ENCODE measurements at places on chromosomes 4 and X.
A peak's percentile ranks its signal among the peaks of the same experiment; 100 is the strongest.

- DNase-seq: peak; percentile 90
Observed at GRCh38 chrX:72123471-72124185, 8.1 kb downstream of the RTL5 start.

GRCh38 chr4:61541459-61541858 is 341.3 kb downstream of the ADGRL3 start:
- DNase-seq: no peak

GRCh38 chr4:102867278-102868152 is 1.3 kb upstream of the CISD2 start:
- DNase-seq: peak; percentile 42

- DNase-seq: no peak
Observed at GRCh38 chr4:120403296-120403695, 336.6 kb upstream of the MAD2L1 start.

DNA sequence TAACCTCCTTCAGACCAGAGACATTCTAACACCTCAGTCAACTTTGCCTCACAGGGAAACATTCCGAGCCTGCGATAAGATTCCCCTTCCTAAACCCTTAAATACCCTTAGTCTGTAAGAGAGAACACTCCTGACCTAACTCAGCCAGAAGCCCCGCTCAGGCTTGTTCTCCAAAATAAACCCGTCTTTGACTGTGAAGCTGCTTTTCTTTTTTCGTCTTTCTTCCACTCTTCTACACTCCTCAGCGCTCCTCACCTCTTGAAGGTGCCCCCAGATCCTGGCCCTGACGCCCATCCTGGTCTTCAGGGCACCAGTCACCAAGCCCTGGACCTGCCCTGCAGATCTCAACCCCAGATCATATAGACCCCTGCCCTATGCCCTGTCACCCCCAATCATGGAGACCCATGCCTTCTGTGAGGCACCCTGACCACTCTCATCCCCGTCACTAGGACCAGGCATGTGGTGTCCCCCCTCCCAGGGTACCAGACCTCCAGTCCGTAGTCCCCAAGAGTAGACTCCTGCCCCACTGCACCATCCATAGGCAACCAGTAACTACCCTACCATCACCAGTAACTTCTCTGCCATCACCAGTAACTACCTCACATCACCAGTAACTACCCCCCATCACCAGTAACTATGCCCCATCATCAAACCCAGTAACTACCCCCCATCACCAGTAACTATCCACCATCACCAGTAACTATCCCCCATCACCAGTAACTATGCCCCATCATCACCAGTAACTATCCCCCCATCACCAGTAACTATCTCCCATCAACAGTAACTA is 3.5 kb downstream of the ASMTL start:
- DNase-seq: no peak

GRCh38 chr4:186733778-186734177 is 10.1 kb upstream of the FAT1 start:
- no peak for DNase-seq

- no peak for DNase-seq
Observed at GRCh38 chr4:22496165-22496813, 19.6 kb downstream of the ADGRA3 start.

DNA sequence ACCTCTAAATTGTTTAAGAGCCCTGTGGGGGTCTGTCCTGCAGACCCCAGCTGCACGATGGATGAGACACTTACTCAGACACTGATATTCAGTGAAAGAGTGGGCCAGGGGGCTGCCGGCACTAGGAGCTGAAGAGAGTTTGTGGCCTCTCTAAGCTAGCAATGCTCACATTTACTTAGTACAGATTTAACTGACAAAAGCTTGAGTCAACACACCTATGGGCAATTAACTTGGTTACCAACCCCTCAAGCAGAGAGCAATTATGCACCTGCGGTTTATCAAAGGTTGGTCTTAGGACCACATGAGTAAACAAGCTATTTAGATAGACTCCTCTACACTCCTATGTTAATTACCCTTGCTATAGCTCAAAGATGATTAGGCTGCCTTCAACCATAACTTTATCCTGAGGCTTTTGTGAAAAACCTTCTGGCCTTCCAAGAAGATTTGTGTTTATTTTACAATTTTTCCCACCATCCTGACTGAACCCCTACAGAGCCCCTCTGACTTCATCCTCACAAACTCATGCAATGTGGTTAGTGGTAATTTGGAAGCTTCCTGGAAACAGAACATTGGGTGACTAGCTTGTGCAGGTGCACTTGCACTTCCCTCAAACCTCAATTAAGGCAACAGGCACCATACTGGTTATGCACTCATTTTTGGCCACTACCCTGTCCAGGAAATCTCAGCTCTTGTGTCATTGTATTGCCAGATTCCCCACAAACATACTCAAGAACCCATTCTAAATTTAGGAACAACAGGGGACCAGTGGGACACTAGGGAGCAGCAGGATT is 234.4 kb upstream of the ITM2A start:
- DNase-seq: no peak

DNA sequence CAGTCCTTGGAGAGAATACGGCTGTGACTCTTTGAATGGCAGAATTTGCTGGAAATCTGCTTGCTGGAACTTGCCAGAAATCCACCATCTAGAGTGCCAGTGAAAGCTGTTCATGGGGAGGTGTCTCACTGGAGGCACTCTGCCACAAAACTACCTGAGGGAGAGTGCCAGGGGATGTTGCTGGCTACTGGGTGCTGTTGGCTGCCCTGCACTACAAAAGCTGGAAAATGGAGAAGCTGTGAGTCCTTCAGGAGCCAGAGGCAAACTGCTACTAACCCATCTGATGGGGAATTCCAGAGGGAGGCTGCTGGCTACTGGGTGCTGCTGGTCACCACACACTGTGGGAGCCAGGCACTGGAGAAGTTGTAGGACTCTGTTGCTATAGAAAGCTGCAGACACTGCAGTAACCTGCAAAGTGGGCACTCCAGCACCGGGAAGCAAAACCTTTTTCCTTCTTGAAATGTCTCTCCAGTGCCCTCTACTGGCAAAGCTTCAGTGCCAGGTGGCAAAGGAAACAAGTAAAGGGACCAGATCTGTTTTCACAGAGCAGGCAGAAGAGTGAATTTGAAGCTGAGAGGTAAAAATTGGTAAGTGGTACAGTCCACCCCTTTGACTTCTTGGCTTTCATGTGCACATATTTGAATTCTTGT is 47.8 kb upstream of the HSD17B10 start:
- peak; percentile 81 for DNase-seq

DNA sequence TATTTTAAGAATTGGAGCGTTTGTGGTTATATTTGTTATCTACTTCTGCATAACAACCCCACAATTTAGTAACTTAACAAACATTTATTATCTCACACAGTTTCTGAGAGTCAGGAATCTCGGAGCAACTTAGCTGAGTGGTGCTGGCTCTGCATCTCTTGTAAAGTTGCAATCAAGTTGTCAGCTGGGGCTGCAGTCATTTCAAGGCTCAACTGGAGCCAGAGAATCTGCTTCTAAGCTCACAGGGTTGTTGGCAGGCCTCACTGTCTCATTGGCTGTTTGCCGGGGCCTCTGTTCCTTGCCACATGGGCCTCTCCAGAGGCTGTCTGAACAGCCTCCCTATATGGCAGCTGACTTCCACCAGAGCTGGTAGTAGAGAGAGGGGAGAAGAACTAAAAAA is 281.2 kb upstream of the GNPDA2 start:
- no peak for DNase-seq

GRCh38 chrX:145923376-145923775 is 105.7 kb downstream of the SLITRK2 start:
- no peak for DNase-seq

DNA sequence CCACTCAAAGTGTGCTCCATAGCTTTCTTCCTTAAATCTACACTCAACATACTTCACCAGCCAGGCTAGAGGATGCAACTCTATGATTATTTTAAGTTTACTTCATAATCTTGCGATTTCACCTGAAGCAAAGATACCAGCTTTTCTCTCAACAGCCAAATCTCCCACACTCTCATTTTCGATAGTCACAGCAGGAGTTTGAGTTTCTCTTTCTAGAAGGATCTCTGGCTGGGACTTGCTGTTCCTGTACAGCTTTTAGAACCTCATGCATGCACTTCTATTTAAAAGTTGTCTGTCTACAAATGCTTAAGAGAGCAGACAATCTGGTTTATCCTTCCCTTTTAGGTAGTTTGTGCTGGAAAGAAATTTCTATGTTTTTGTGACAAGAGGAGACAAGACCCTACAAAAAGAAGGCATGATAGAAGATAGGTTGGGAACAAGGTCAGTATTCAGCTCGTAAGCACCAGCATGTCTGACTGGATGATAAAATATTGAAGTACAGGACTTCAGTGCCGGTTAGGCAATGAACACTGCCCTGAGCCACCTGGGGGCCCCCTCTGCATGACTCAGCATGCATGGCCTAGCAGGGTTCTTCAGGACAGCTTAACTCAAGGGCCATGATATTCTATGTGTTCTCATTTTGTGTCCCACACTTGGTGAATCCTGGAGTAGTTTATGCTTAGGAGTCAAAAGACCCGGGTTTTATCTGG is 65.6 kb downstream of the ATXN3L start:
- peak; percentile 11 for DNase-seq

DNA sequence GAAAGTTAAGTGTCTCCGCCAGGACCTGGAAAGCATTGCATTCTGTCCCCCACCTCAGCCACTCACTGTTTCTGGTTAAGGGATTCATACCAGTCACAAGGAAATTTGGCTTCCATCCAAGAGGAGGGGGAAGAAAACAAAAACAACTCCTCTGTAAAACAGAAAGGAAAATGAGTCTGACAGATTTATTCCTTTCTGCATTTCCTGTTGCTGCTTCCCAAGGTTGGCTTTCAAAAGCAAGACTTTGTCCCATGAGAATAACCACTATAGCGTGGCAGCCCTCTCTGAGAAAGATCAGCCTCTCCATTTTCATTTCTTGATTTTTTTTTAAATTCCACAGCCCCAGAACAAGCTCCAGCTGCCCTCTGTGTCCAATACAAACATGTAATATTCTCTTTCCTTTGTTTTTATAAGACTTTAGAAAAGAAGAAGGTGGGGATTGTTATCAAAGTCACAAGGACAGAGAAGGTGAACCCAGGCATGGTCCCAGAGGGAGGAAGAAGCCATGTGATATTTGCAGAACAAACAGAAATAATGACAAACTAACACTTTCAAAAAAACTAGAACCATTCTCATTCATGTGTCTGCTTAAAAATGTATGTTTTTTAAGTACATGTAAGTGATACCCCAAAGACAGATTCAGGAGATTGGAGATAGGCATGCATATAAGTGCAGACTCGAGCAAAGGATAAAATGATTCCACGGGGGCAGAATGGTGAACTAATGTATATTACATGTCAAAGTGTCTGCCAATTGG is 90.7 kb upstream of the DCLK2 start:
- no peak for DNase-seq

DNA sequence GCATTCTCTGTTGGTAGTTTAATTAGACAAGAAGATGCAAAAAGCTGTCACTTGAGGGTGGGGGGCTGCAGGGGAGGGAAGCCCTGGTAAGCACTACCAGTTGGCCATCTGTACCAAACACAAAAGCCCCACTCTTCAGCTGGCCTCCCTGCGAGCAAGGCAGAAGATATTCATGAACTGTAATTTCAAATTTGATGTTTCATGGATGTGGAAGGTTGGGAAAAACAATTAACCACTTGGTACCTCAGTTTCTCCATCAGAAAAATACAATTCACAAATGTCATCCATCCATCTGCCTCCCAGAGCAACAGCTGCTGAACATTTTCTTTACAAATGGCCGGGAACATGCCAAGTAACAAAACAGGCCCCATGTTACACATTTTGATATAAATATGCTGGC is 265.3 kb downstream of the HNRNPD start:
- no peak for DNase-seq

DNA sequence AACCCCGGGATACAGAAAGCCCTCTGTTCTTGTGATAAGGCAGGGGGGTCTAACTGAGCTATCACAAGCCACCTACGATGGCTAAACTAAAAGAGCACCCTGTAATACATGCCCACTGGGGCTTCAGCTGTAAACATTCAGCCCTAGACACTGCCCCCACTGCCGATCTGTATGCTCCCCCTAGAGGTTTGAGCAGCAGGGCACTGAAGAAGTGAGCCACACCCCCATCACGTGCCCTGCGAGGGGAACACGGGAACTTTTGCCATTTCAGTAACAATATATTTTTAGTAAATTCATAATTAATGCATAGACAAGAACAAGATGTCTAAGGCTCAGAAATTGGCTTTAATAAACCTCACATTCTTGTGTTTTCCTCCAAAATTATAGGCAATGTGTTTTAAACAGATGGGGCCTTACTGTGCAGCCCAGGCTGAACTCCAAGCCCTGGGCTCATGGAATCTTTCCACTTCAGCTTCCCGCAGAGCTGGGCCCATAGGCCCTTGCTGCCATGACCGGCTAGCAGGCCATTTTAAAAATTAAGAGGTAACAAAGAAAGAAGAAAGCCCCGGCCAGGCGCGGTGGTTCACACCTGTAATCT is 235.3 kb upstream of the SFRP2 start:
- peak; percentile 19 for DNase-seq

GRCh38 chr4:81951891-81952455 is 421.8 kb downstream of the HNRNPD start:
- no peak for DNase-seq
